Aorta (tissue), 5 donors: ENCODE measurements at places on chromosomes 5 and 9. TPM values are rescaled to one million over a fixed set of nuclear protein-coding genes. Genes with fewer than 3 reads are reported as not detected.
A peak's percentile ranks its signal among the peaks of the same experiment; 100 is the strongest.

The LIFR gene
- 69.6 TPM for total RNA-seq

The GNAQ gene
- total RNA-seq: 84.2 TPM

The PCDHGC4 gene
- 2.8 TPM for total RNA-seq

The SHROOM1 gene
- total RNA-seq: 15.0 TPM

The ZNF608 gene
- total RNA-seq: 13.2 TPM

The ADRB2 gene
- total RNA-seq: 4.5 TPM

The OLFML2A gene
- total RNA-seq: 15.9 TPM

The OR1Q1 gene
- not detected for total RNA-seq

The F12 gene
- 0.23 TPM for total RNA-seq

The ARAP3 gene
- total RNA-seq: 34.2 TPM

DNA sequence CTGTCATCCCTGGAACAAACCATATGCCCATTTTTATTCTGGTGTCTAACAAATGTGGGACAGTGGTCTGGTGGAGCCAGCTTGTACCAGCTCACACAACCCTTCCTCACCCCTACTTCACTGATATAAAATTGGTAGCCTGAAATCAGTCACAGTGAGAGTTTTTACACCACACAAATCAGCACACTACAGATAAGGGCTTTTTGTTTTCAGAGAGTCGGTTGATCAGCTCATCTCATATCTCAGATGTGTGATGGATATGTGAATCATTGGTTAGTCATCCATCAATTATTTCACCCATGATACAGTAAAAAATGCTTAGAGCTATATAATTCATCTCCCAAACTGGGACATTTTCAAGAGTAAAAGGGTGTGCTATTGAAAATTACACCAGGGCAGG lies 529.2 kb downstream of the EBF1 start:
- DNase-seq: no peak

DNA sequence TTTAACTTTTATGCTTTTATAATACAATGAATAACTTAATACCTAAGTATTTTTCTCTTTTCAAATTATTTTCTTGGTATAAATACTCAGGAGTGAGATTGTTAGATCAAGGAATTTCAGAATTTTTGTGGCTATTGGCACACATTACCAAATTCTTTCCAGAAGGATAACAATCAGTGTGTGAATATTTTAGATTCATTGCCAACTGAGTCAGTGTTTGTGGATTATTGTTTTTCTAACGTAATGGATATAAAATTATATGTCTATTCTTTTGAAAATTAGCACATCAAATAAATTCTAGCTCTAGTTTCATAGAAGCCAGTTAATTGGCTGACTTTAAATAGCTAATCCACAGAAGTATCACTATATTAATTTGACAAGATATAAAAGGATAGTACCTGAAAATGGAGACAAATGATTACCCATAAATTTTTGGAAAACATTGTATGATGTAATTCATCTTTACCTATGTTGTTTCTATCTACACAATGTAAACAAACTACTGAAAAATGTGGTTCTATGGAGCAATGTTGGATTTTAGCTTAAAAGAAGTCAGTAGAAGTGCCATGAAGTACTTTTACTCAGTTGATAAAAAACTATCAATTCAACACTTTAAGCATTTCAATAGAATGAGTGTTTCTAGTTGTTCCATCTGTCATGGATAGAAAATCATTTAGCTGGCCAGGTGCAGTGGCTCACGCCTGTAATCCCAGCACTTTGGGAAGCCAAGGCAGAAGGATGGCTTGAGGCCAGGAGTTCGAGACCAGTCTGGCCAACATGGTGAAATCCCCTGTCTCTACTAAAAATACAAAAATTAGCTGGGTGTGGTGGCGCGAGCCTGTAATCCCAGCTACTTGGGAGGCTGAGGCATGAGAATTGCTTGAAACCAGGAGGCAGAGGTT lies 185.1 kb downstream of the ADAMTSL1 start:
- no peak for DNase-seq

GRCh38 chr5:73419465-73420390 lies 28.8 kb downstream of the FOXD1 start:
- DNase-seq: peak; percentile 83

GRCh38 chr5:31442058-31442745 lies 89.7 kb downstream of the DROSHA start:
- DNase-seq: no peak

DNA sequence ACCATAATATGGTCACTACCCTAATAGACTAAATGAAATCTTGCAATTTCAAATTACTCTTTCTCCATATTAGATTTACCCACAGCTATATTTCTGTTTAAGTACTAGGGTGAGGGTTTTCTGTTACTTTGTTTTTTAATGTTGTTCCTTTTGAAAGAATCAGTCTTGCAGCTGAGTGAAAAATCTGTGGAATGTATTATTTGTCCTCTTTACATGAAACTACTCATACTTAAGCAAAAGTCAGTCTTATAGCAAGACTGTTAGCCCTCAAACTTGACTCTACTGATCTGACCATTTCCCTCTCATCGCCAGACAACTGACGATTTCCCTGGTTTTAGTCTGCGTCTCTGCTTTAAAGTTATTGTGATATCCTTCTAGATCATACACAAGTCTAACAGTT lies 84.0 kb downstream of the PIK3R1 start:
- no peak for DNase-seq

DNA sequence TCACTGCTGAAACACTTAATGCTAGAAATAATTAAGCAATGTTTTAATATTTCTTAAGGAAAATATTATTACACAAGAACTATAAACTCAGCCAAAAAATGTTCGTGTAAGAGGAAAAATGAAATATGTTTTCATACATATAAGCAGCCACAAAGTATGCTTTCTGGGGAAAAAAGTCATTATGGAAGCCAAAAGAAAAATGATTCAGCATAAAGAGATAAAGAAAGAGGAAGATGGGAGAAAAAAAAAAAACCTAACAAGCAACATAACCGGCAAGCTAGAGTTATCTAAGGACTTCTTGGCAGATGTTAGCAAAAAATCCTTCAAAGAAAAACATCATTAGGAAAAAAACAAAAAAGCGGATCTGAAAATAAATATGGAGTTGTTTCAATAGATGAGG lies 179.1 kb downstream of the MUSK start:
- DNase-seq: no peak

- peak; percentile 95 for DNase-seq
Observed at GRCh38 chr9:91117959-91118703, 243.6 kb downstream of the AUH start.

- DNase-seq: no peak
Observed at GRCh38 chr5:139092741-139093343, 105.3 kb downstream of the SIL1 start.

DNA sequence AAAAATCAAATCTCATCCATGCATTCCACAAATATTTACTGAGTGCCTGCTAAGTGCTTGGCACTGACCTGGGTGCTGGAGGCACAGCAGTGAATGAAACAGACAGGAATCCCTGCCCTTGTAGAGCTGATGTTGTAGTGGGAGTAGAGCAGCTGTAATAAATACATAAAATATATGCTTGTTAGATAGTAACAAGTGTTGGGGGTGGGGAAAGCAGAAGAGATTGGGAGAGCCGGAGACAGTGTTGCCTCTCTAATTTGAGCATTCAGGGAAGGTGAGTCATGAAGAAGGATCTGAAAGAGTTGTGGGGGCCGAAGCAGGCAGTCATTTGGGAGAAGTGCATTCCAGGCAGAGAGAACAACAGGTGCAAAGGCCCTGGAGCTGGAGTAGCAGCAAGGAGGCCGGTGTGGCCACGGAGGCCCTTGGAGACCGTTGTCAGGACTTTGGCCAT lies 97.9 kb downstream of the ZNF618 start:
- DNase-seq: no peak
